Heart right ventricle (tissue), 16 donors: ENCODE measurements at places on chromosomes 13 and 19. TPM values are rescaled to one million over a fixed set of nuclear protein-coding genes. Genes with fewer than 3 reads are reported as not detected.
A peak's percentile ranks its signal among the peaks of the same experiment; 100 is the strongest.

- DNase-seq = no peak
These were observed 88.1 kb downstream of the STOML3 start for GRCh38 chr13:38902551-38902950.

DNA sequence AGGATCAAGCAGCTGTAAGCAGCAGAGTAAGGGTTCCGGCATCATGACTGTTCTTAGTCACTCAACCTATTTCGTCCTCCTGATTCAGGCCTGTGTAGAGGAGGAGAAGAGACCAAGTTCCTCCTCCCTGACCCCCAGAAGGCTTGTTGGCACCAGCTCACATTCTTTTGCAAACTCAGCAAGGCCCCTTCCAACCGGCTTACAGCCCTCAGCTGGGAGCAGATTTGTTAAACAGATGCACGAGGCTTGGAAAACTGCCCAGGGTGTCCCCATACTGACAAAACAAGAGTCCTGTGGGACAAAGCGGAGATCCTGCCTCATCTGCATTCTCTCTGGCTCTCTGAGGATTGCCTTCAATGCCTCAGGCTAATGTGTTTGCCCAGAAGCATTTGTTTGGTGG, 113.2 kb upstream of the SOX21 start:
- peak; percentile 67 for DNase-seq

GRCh38 chr19:15120135-15121026, 13.2 kb downstream of the SYDE1 start:
- no peak for DNase-seq

Gene CBLC
- not detected for total RNA-seq
